DMS79 (cell line): ENCODE measurements at places on chromosomes 13 and 19.
A peak's percentile ranks its signal among the peaks of the same experiment; 100 is the strongest.

DNA sequence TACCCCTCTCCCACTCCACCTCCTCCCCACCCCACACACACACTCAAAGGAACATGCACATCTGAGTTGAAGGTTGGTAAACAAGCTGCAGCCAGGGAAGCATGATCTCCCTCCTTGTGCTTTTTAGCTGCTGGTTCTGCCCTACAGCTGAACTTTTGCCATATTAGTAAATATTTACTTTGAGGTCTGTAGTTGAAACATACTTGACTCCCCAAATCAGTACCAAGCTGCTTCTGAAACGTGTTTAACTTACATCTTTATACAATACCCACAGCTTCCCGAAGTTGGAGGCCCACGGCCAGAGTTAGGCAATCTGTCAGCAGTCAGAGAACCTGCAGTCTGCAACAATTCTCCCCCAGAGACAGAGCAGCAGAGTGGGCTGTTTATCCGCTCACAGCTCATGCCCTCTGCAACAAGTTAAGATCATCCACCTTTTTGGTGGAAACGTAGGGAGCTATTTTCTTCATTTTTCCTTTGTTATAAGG is 1.5 kb upstream of the PCDH20 start:
- DNase-seq: no peak

- DNase-seq: no peak
Observed at GRCh38 chr13:114319441-114319913, 5.2 kb downstream of the CHAMP1 start.

GRCh38 chr13:114099191-114099590 is 33.2 kb downstream of the RASA3 start:
- peak; percentile 28 for DNase-seq

DNA sequence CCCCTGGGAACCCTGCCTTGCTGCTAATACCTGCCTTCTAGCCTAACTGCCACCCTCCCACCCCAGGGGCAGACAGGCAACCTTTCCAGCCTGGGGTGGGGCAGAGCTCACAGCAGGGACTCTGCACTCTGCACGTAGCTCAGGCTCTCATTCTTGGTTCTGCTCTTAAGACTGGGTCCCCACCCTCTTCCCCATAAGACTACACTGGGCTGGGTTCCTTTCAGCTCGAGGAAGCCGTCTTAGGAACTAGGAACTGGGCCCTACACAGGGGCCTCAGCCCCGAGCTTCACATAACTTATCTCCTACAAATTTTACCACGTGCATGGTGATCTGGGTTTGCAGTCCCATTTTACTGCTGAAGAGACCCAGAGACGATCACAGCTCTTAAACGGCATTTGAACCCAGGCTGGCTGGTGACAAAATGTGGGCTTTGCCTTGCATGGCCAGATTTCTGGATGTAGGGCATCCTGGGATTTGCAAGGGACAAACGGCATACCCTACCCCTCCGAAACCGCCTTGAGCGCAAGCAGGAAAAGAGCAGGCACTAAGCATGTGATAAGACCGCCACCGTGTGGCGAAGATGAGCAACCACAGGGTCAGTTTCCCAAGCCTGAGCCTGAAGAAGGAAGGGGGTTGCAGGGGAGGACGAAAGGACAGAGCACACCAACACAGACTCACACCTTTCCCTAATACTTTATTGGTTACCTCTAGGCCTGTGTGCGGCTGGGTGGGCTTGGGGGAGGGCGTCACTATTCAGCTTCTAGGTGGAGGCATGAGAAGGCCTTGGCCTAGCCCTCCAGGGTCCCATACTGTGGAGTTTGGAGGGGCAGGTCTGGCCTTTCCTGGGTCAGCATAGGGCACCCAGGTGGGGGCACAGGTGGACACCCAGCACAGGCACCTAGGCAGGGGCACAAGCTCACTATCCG is 5.1 kb downstream of the JUNB start:
- peak; percentile 68 for DNase-seq

- DNase-seq: peak; percentile 44
Observed at GRCh38 chr13:24742294-24742693, 21.7 kb upstream of the RNF17 start.

GRCh38 chr19:16702123-16702522 is 17.5 kb upstream of the NWD1 start:
- no peak for DNase-seq

DNA sequence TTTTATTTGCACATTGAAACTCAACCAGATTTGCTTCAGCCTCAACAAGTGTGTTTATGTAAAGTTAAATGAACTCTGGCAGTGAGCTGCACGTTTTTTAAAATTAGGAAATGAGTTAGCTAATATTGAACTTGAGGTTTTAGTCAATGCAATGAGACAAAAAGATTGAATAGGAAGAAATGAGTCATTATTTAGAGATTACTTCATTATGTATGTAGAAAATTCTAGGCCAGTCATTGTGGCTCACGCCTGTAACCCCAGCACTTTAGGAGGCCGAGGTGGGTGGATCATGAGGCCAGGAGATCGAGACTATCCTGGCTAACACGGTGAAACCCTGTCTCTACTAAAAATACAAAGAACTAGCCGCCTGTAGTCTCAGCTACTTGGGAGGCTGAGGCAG is 22.8 kb upstream of the CD70 start:
- DNase-seq: no peak

GRCh38 chr13:26473571-26474230 is 83.8 kb upstream of the WASF3 start:
- DNase-seq: no peak

- peak; percentile 82 for DNase-seq
Observed at GRCh38 chr19:41957838-41958366, 1.2 kb downstream of the RABAC1 start.

DNA sequence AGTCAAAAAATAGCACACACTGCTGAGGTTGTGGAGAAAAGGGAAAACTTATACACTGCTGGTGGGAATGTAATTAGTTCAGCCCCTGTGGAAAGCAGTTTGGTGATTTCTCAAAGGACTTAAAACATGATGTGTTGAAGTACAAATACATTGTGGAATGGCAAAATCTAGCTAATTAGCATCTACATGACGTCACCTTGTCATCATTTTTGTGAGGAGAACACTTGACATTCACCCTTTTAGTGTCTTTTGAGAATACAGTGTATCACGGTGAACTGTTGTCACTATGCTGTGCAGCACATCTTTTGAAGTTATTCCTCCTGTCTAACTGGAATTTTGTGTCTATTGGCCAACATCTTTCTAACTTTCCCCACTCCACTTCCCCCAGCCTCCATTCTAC is 5.6 kb downstream of the OR7A10 start:
- no peak for DNase-seq

GRCh38 chr13:74336546-74336945 is 202.3 kb upstream of the KLF12 start:
- DNase-seq: no peak

DNA sequence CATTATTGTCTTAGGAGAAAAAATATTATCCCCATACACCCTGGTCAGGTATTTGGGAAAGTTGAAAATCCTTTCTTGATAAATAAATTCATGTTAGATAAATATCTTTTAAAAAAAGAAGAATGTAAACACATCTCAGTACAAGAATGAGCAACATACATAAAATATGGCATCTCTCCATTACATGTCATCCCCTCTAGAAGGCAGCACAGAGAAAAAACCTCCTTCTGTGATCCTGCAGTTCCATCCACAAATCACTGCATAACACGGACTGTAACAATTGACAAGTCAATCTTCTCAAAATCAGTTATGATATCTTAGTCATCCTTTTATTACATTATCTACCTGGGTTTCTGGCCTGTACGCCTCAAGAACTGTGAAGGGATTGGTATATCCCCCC is 683.9 kb upstream of the KLHL1 start:
- no peak for DNase-seq

- no peak for DNase-seq
Observed at GRCh38 chr13:46396341-46396740, 9.3 kb upstream of the RUBCNL start.

DNA sequence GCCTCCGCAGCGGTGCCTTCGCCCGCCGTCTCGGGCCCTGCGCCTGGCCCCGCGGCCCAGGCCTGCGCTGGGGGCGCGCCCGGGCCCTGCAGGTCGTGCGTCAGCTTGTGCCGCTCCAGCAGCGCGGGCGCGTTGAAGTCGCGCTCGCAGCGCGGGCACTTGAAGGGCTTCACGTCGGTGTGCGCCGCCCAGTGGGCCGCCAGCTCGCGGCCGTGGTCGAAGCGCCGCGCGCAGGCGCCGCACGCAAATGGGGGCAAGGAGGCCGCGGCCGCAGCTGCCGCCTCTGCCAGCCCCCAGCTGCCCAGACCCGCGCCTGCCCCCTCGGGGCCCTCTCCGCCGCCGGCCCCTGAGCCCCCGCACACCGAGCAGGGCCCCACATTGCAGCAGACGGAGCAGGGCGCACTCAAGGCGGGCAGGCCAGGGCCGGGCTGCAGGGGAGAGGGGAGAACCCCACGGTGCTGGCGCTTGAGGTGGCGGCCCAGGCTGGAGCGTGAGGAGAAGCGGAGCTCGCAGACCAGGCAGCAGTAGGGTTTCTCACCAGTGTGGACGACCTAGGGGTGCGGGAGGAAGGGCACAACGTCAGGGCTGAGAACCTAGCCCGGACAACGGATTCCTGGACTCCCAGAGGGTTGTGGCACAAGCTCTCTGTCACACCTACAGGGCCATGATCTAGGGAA is 6.1 kb downstream of the FIZ1 start:
- DNase-seq: no peak

- no peak for DNase-seq
Observed at GRCh38 chr19:20209051-20209450, 42.0 kb downstream of the ZNF486 start.
